ENCODE measurements at places on chromosomes 5 and 9.

- DNase-seq: no peak
Observed at GRCh38 chr9:98323831-98324135, 68.3 kb upstream of the TBC1D2 start.

- no peak for DNase-seq
Observed at GRCh38 chr5:19880859-19881436, 107.1 kb downstream of the CDH18 start.

- no peak for DNase-seq
Observed at GRCh38 chr5:143495821-143496275, 92.4 kb upstream of the NR3C1 start.

DNA sequence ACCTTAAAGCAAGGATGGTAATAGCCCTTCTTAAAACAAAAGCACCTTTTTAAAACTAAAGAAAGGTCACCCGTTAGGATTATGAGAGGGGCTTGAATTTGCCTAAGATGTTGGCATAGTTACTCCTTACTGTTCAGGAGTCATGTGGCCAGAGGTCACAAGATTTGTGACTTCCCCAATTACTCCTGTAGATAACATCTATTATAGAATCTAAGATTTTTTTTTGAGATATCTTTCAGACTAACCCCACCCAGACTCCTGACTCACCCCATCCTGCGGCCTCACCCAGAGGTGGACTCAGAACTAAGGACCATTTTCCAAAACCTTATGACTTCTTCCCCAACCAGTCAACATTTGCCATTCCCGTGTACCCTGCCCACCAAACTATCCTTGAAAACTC, 2.4 kb downstream of the CD180 start:
- DNase-seq: no peak

DNA sequence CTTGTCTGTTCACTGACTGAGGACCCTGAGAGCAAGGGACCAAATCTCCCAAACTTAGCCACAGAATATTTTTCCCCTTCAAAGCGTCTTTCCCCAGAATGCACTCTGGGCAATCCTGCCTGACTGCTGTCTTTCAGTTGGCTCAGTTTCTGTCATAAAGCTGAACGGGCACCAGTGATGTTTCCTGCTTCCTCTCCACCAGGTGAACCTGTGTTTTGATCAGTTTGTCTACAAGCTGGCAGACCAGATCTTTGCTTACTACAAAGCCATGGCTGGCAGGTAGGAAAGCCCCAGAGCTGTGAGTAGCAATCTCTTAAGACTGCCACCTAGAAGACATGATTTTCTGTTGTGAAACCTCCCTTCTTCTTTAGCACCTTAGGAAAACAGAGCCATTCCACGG, 61.8 kb downstream of the CYFIP2 start:
- DNase-seq: no peak

DNA sequence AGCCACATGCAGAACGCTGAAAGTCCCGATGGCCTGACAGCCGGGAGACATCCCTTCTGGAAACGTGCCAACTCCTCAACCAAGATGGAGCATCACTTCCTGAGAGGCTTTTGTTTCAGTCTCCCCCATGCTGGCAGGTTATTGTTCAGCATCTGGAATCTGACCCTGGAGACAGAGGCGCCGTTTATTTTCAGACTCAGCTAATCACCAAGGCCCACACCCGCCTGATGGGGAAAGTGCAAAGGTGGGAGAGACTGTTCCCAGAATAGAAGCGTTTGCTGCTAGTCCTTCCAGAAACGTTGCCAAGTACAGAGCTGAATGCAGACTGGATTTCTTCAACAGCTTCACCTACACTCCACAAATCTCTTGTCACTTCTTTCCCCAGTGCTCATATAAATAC, 41.8 kb upstream of the S1PR3 start:
- DNase-seq: no peak

GRCh38 chr9:128118971-128119665, 8.4 kb downstream of the PTGES2 start:
- no peak for DNase-seq

GRCh38 chr5:96657068-96657467, 5.1 kb upstream of the CAST start:
- DNase-seq: peak; percentile 9
